ENCODE measurements at places on chromosomes 11 and 22.
A peak's percentile ranks its signal among the peaks of the same experiment; 100 is the strongest.

DNA sequence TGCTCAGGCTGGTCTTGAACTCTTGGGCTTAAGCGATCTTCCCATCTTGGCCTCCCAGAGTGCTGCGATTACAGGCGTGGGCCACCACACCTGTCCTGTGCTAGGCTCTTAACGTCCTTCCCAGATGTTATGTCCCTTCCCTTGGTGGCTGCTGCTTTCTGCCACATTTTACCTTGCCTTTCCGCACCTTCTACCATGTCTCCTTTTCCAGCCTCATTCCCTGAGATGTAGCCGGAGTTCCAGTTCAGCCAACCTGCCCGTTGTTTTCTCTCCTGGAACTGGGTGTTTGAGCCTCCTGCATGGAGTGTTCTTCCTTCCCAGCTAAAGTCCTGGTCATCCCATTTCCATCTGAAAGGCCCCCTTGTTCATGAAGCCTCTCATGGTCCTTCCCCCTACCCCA lies 95.3 kb downstream of the PTPRJ start:
- DNase-seq, result no peak

DNA sequence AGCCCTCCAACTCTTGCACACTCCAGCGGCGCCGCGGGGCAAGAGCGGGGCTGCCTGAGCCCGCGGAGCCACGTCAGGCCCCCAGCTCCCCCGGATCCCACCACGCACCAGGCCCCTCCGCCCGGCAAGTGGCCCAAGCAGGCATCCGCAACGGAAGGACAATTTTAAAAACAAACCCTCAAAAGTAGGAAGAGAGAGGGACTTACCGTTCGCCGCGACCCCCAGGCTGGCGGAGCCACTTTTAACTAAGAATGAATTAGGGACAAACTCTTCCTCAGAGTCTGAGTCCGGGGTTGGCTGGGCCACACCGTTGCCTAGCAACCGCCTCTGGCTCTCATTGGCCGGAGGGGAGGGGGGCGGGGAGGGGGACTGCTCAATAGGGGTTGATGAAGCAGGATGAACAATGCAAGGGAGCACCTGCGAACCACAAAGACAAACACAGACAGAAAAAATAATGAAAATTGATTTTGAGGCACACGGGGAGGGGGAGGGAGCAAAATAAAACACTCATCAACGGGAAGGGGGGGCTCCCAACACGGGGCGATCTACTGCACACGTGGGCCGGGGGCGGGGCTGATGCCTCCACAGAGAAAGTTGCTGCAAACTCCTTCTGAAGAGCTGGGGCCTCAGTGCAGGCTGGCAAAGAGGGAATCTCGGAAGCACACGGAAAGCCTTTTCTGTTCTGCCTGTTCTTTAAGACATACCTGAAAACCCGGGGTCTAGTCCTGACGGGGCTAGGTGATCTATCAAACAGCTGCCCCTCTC lies 387.5 kb upstream of the NARS2 start:
- DNase-seq, result peak; percentile 92

DNA sequence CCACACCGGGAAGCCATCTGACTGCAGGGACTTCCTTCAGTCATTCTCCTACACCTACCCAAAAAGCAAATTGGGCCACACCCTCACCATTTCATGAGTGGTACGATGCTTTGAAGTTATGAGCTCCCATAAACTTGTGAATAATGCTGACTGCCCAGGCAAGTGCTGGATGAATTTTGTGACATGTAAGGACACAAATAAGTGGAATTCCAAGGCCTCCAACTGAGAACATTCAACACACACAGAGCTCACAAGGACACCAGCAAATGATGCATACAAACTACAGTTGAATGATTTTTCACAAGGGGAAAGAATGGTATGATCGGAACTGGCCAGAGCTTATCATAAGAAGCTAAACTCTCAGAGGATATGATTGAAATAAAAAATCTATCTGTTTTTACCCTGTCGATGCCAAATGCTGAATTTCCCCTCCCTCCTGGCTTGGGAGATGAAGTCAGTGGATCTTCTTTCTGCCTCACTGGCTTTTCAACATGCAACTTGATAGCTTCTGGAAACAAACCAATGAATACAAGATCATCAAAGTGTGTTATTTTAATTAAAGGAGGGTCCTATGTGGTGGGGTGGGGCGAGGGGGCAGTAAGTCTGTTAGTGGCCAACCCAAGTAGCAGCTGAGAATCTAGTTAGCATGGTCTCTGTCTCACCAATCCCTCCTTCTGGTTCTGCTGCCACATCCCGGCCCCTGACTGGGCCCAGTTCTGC lies 123.8 kb downstream of the WT1 start:
- DNase-seq, result no peak

DNA sequence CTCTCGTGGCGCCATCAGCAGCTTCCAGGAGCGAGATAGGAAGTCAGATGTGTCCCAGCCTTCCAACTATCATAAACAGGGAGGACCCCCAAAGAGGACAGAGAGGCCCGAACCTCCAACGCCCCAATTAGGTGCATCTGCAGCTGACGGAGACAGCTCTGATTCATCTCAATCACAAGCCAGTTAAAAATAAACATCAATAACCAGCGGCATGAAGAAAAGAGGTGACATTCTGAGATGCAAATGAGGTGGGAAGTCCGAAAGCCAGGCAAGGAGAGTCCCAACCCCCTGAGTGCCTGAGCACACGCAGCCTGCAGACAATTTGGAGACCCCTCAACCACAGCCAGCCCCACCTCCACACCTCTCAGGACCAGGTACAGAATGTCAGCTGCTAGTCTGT lies 28.1 kb upstream of the IGSF9B start:
- no peak for DNase-seq

DNA sequence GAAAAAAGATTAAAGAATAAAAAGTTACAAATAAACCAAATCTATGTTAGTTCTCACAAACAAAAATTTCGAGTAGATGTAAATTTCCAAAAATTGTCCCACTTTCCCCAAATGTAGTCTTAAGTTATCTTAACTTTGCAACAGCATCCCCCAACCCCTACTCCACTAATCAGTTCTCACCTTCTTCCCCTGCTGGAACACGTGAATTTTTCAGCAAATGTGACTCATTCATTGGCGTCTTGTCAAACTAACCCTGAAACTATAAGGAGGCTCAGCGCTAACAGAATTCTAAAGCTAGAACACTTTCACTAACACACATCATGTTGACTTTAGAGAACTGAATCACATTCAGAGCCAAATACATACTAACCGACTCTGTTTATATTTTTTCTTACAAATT lies 46.1 kb downstream of the PHF21A start:
- no peak for DNase-seq

DNA sequence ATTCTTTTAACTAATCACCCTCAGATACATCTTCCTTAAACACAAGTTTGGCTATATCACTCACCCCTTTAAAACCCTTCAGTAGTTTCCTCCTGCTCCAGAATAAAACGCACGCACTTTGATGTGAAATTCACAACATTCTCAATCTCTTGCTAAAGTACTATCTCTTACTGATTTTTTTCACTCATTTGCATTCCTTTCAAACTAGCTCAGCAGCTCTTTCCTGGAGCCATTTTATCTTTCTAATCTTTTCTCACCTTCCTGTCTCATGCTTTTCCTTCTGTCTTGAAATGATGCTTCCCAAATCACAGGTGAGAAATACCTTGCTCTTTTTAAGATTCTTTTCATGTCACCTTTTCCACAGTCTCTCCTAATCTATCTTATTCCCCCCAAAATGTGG lies 1074.4 kb downstream of the DLG2 start:
- no peak for DNase-seq

DNA sequence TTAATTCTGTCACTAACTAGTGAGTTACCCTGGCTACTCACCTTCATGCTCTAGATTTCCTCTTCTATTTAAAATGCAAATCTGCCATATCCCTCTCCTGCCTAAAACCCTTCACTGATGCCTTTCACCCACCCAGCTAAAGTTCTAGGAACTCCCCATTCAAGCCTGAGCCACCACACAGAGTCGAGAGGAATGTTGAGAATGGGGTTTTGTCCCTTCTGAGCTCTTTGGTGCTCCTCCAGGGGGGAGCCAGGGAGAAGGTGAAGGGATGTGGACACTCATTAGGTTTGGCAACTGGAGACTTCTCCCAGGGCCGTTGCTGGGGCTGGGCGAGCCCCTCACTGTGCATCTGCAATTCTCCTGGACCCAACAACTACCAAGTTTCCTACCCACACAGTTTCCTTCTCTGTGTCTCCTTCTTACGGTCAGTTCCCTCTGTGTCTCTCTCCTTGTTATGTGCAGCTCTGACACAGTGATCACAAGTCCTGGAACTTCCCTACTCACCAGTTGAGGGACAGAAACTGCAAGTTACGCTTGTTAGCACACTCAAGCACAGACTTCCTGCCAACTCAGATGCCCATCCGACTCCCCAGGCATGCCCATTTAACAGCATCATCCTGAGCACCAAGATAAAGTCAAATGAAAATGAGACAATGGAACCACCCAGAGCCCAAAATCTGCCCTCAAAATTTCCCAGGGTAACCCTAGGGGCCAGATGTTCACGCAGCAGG lies 6.5 kb upstream of the IL10RA start:
- DNase-seq, result no peak

GRCh38 chr11:126548581-126549550 lies 193.4 kb downstream of the ST3GAL4 start:
- no peak for DNase-seq

- no peak for DNase-seq
Observed at GRCh38 chr11:39011797-39012196, 2413.8 kb upstream of the RAG2 start.

DNA sequence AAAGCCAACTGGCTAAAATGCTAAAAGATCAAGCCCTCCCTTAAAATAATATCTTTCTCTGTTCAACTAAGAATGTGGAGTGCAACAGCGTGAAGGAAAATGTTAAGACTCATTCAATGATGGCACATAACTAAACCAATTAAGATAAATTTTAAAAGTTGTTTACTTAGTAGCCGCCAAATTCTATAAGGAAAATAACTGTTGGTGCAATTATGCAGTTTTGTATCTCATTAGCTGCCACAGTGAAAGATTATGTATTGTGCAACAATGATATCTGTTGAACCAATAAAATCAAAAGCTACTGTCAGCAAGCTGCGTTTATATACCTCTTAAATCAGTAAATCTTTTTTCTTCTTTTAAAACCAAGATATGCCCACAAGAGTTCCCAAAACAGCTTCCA lies 55.5 kb downstream of the SIK3 start:
- DNase-seq, result no peak

- DNase-seq, result no peak
Observed at GRCh38 chr11:133711545-133711944, 133.8 kb downstream of the SPATA19 start.

DNA sequence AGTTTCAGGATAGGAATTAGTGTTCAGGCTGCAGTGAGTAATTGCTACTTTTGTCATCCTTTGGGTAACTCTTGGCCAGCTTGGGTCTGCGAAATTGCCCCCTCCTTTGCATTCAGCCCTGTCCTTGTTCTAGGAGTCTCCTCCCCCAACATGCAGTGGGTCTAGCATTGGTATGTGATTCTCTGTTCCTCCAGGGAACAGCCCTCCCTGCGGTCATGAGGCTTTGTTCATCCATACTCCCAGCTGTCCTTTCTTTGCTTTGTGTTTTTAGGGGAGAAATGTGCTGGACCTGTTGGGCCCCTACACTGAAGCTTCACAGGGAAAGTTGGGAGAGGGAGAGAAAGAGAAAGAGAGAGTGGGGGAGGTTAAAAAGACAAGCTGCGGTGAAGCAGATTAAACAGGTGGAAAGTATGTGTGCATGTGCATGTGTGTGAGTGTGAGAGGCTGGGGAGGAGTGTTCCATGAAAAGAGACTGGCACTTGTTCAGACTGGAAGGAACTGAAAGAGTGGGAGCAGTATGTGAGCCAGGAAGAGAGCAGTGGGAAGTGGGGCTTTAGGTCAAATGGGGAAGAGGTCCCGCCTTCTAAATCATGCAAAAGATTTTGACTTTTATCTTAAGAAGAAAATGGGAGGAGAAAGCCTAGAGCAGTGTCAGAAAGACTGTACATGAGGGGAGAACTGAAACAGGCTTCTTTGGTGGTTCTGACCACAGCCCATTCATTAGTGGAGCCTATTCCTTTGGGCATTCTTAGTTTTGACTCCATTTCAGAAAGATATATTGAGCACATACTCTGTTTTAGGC lies 17.9 kb upstream of the SESN3 start:
- no peak for DNase-seq

DNA sequence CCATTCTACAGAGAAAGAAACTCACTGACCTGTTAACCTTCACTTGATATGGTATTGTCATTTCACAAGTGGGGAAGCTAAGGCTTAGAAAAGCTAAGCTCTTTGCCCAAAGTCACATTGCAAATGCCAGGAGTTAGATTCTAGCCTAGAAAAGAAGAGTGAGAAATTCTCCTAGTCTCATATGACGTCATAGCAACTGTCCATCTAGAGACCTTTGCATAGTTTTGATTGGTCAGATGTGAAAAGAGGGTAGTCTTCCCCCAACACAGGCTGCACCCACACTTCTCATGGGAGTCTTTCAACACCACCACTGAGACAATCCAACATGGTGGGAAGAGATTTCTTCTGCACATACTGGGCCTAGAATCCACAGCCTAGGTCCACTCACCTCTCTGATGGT lies 197.9 kb downstream of the NTM start:
- no peak for DNase-seq

DNA sequence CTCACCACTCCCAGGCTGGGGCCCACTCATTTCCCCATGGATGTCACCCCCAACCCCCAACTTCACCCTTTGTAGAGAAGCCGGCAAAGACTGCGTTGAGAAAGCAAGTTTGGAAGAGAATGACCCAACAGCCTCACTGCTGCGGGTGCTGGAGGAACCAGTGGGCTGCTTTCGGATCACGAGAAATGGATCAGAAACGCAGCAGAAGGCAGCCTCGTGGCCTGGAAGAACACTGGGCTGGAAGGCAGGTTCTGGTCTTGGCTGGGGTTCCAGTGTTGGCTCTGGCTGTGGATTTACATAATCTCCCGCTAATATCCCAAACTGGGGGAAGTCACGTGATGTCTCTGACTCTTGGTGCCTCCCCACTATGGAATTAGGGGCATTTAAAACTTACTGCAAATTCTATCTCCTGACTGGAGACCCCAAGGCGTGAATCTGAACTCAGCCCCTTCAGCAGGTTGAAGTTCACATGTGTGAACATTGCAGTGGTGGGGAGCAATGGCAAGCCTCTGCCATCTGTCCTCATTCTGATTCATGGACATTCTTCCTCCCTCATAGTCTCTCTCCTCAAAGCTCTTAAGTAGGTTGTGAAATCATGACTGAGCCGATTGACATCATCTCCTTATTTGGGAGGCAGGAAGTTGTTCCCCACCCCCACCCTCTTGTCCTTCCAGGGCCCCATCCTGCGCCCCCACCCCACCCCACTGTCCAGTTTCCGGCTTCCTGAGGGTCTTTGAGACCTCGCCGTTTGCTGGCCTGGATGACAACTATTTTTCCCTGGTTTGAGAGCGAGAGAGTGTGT lies 37.0 kb upstream of the TIMP3 start:
- no peak for DNase-seq

DNA sequence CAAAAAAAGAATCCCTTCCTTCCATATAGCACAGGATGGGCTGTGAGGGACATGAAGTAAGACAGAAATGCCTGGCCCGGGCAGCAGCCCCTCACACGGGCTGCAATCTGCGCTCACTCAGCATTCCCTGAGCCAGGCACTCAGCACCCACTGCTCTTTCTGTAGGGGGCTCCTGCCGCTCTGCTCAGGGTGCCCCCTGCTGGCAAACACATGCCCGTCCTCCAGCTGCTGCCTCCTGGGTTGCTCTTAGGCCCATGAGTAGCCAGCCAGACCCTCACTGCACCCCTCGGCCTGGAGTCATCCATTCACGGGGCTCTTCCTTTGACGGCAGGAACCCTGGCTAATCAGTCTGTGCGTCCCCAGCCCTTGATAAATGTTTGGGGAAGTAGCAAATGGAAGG lies 6.9 kb downstream of the MCAT start:
- DNase-seq, result peak; percentile 20

- DNase-seq, result no peak
Observed at GRCh38 chr22:47202819-47203553, 440.5 kb downstream of the TBC1D22A start.
